ENCODE measurements at places on chromosomes 3 and 15. TPM values are rescaled to one million over a fixed set of nuclear protein-coding genes. Genes with fewer than 3 reads are reported as not detected.

GRCh38 chr3:135853981-135854380, 111.5 kb upstream of the PPP2R3A start:
- DNase-seq: no peak

GRCh38 chr3:196138482-196139254, 56.8 kb upstream of the TFRC start:
- no peak for DNase-seq

DNA sequence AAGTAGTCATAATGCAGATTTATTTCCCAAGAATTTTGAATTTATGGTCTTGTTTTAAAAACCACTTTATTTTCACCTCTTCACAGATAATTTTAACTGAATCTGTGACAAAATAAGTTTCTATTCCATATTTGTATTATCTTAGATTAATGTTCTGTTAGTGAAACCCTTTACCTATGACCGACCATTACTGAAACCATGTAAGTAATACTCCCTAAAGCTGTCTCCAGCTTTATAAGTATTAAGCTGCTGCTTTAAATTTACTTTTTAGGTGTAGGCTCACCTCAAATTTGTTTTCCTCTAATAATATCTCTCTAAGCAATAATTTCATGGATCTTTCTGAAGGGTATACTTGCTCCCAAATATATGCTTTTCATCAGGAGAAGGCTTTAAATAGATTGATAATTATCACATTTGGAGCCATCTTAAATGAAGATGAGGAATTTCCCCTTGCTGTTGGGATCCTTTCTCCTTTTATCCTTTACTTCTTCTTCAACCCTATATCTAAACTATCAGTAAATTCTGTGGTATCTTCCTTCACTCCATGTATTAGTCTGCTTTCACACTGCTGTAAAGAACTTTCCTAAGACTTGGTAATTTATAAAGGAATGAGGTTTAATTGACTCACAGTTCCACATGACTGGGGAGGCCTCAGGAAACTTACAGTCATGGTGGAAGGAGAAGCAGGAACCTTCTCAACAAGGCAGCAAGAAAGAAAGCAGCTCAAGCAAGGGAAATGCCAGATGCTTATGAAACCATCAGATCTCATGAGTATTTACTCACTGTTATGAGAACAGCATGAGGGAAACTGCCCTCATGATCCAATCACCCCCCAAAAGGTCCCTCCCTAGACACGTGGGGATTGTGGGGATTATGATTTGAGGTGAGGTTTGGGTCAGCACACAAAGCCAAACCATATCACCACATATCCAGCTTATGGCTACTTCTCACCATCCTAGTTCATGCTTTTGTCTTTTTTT, 92.3 kb upstream of the P2RY1 start:
- no peak for DNase-seq

DNA sequence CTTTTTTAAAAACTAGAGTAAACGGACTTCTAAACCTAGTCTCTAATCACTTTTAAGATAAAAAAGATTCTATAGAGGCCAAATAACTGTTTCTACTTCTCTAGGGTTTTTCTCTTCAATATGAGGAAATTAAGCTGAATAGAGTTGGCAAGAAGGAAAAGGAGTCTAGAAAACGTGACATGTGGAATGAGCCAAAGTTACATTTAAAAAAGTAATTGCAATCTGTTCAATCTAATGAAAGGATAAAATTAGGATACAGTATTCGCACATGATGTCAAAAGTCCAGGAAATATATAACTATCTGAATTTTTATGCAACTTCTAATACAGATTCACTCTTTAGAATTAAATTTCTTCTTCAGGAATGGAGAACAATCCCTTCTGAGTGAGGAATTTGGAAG, 300.1 kb downstream of the ULK4 start:
- DNase-seq: no peak

- DNase-seq: no peak
These were observed 92.1 kb downstream of the TRIM42 start for GRCh38 chr3:140769951-140770350.

DNA sequence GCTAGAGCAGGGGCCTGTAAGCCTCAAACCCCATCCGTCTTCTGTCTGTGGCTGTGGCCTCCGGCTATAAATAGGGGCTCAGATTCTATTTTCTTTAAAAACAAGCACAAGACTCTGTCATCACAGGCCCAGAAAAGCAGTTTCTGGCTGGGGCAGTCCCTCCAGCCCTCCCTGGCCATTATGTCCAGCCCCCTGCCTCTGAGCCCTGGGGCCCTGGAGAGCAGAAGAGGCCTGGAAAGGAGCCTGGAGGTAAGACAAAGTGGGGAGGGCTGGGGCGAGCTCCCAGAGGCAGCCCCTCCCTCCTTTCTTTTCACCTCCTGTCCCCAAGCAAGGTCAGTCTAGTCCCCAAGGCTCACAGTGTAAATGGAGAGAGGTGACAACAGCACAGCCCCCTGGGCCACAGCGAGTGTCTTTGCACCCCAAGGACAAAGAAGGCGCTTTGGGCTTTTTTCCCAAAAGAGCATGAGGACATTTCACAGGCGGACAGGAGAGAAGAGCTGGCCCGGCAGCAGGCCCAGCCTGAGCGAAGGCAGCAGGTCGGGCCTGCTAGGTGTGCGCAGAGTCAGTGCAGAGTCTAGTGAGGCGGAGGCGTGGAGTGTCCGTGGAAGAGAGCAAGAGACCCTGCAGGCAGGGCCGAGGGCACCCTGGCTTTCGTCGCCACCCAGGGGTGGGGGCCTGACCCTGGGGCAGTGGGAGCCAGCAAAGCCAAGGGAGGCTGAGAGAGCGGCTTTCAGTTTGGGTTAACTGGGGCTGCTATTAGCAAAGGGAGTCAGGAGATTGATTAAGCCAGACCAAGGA, 188.3 kb downstream of the TBC1D2B start:
- DNase-seq: no peak

DNA sequence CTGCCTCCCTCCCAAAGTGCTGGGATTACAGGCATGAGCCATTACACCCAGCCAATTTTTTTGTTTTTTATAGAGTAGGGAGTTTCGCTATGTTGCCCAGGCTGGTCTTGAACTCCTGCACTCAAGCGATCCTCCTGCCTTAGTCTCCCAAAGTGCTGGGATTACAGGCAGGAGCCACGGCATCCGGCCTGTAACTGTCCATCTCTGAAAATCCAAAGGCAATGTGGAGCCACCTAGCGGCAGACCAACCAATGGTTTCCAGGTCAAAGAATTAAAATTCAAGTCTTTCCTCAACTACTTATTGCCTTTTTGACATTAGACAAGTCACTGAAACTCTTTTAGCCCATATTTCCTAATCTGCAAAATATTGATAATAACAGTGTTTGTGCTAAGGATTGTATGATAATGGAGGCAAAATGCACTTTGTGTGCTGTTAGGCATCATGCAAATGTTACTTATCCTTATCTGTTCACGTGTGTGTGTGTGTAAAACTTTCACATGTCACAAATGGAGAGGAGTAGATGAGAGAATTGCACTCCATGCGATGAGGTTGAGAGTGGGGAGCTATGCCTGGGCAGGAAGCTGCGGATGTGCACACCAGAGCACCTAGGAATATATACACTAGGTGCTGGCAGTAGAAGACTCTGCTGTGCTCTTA, 48.7 kb downstream of the COL8A1 start:
- peak; percentile 53 for DNase-seq

GRCh38 chr15:62342959-62343358, 177.9 kb upstream of the C2CD4B start:
- DNase-seq: no peak

DNA sequence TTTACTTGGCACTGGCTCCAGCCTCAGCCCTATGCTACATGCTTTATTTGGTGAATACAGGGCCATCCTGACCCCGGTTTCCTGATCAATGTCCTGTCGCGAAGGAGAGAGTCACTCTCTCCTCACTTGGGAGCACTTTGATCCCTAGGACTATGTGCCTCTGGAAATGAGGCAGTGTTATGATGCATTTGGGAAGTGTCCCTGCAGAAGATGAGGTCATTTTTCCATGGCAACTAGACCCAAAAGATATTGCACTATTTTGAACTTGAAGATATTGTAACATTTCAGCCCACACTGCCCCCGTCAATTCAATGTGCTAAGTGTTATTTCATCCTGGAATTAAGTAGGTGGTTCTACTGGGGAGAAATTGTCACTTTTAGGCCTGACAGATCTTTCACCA, 68.0 kb downstream of the LRRK1 start:
- peak; percentile 21 for DNase-seq

- DNase-seq: no peak
These were observed 151.0 kb downstream of the CHSY1 start for GRCh38 chr15:101100593-101101442.

Gene CD200R1
- 0.08 TPM for polyA plus RNA-seq

Measured in A549 (cell line).